ENCODE measurements at places on chromosomes 13 and 19.

- DNase-seq: no peak
Measured at GRCh38 chr13:45630791-45631190, 15.3 kb upstream of the ERICH6B start.

- no peak for DNase-seq
Measured at GRCh38 chr13:38914070-38914469, 76.6 kb downstream of the STOML3 start.

GRCh38 chr13:74077375-74077774 is 56.8 kb downstream of the KLF12 start:
- DNase-seq: no peak

- no peak for DNase-seq
Measured at GRCh38 chr13:33165787-33166186, 119.8 kb downstream of the STARD13 start.

- no peak for DNase-seq
Measured at GRCh38 chr19:688992-689391, 6.3 kb downstream of the PRSS57 start.

DNA sequence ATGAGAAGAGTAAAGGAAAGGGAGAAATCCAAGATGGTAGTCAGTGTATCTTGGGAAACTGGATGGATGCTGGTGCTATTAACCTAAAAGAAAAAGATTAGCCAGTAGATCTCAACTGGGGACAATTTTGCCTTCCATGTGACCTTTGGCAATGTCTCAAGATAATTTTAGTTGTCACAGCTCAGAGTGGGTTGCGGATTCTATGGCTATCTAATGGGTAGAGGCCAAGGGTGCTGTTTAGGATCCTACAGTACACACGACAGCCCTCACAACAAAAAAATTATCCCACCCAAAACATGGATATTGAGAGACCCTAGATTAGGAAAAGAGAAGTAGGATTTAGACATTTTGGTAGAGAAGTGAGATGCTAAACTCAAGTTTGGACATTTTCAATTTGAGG is 258.9 kb downstream of the GPC5 start:
- DNase-seq: no peak

DNA sequence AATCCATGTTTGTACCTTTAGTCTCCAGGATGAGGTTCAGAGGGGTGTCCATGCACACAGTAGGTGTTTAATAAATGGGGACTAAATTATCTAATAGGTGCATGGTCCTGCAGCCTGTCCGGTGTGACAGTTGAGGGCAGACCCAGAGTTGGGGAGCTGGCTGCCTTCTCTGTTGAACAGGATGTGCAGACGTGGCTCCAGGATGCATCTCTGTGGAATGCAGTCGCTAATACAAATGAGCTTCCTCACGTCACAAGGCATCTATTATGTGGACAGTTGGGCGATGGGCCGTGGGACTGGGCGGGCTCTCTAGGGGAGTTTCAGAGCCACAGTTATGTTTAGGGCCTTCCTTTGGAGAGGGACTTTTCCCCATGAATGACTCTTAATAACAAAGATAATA is 71.0 kb downstream of the SIPA1L3 start:
- DNase-seq: no peak

- DNase-seq: no peak
Measured at GRCh38 chr19:11164879-11165406, 9.4 kb upstream of the SPC24 start.

GRCh38 chr19:48295458-48295857 is 25.6 kb downstream of the ZNF114 start:
- DNase-seq: no peak

DNA sequence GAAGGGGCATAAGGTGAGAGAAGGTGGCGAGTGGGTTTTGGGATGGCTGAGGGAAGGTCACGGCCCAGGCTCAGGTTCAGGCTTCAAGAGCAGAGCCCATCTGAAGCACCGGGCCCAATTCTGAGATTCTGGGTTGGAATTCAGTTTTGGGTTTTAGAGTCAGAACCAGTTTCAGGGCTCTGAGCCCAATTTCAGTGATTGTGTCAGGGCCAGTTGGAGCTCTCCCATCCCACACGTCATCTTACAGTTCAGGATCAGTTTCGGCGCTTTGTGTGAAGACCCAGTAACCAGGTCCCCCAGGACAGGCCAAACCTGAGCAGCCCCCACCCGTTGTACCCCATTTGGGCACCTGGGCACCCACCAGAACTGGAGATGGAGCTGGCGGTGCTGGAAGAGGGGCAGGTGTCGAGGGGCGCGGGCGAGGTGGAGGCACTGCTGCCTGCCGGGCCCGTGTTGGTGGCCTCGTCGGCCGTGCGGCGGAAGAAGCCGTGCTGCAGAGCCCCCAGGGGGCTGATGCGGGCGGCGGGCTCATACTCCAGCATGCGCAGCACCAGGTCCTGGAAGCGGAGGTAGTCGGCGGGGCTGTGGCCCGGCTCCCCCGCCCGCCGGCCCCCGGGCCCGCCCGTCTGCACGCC is 7.5 kb downstream of the DYRK1B start:
- DNase-seq: no peak

- DNase-seq: no peak
Measured at GRCh38 chr19:55579766-55580621, 654 bp downstream of the ZNF579 start.

GRCh38 chr19:2631213-2631821 is 71.2 kb downstream of the GNG7 start:
- DNase-seq: no peak

- peak; percentile 24 for DNase-seq
Measured at GRCh38 chr13:72839831-72840426, 58.0 kb downstream of the PIBF1 start.

DNA sequence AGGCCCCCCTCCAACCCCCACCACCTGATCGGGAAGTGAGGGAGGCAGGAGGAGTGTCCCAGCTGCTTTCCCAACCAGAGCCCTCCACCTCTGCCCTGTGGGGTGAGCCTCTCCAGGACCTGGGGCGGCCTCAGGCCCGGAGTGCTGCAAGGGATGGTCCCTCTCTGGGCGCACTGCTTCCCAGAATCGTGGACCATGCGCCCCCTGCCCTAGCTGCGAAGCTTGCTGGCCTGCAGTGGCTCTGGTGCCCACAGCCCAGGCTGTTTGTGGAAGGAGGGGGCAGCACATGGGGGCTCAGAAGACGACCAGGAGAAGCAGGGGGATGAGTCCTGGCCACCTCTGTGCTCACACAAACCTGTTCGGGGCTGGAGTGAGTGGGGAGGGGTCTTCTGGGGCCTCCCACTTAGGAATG is 33.6 kb downstream of the CEBPG start:
- DNase-seq: no peak

- DNase-seq: no peak
Measured at GRCh38 chr19:1038978-1039645, 795 bp upstream of the ABCA7 start.

DNA sequence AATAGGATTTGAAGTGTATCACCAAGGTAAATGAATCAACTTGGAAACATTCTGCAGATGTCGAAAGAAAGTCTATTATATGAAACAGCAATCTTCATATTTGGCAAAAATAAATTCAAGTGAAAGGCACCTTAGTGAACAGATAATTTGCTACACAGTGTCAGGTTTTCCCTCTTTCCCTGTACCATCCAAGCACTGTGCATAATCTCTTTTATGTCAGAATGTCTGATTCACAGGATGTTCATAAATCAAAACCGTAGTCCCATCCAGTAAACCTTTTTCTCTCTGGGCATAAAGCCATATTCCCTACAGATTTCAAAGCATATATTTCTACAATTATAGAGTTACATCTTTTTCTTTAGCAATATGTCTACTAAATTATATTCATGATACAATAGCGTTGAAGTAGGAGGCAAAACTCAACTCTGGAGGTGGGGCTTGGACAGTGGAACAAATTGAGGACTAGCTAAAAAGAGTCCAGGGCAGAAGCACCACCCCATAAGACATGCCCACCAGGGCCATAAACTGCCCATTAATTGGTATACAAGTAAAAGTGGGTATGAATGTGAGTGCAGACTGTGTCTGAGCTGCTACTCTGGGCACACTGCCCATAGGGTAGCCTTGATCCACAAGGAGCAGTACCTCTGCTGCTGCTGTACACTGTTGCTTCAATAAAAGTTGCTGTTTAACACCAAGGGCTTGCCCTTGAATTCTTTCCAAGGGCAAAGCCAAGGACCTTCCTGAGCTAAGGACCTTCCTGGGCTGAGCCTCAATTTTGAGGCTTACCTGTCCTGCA is 72.1 kb upstream of the MYCBP2 start:
- no peak for DNase-seq

GRCh38 chr19:23075031-23075733 is 41.6 kb upstream of the ZNF730 start:
- DNase-seq: no peak

DNA sequence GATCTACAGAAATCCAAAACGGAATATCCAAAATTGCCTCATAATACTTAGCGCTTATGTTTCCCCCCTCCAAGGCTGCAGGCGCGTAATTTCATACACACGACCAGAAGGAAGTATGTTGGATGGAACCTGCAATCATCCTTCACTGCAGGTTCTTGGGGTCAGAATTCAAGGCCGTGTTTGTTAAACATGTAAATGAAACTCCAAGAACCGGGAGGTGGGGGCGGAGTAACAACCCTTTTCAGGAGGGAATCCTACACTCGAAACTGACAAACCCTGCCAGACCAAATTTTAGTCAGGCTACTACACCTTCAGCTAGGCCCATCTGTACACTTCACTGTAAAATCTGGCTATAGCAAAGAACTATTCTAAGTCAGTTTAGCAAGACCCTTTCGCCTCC is 1.3 kb downstream of the ZNF607 start:
- DNase-seq: no peak

GRCh38 chr19:52028780-52029123 is 573 bp upstream of the ZNF614 start:
- DNase-seq: no peak

- DNase-seq: no peak
Measured at GRCh38 chr13:67651908-67652465, 421.9 kb upstream of the PCDH9 start.

DNA sequence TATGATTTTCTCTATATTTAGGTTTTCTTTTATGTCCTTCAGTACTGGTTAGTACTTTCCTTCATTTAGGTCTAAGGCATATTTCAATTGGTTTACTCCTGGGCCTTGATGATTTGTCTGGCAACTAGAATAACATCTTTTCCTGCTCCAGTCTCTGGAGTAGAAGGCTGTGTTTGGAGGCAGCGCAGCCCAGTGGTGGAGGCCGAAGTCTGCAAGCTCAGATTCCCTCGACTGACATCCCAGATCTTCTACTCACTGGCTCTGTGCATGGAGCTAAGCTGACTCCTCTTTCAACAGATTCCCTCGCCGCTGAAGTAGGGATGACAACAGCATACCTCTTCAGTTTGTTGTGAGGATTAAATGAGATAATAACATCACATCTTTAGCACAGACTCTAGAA is 141.0 kb downstream of the RAP2A start:
- no peak for DNase-seq

DNA sequence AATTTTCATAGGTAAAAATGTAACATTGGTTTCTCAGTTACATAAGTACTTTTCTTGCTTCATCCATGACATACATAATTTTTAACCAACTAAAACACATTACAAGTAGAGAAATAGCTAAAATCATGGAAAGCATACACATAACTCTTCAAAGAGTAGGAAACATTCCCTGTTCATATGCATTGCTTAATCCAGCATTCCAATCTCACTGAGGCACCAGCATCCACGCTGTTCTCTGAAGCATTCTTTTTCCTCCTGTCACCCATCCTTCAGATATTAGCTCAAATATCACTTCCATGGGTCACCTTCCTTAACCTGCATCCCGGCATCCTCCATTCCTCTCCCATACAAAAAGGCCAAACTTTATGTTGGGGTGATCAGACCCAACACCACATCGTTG is 79.1 kb downstream of the ZNF254 start:
- no peak for DNase-seq

GRCh38 chr19:28843761-28844492 is 369.0 kb downstream of the UQCRFS1 start:
- DNase-seq: no peak

DNA sequence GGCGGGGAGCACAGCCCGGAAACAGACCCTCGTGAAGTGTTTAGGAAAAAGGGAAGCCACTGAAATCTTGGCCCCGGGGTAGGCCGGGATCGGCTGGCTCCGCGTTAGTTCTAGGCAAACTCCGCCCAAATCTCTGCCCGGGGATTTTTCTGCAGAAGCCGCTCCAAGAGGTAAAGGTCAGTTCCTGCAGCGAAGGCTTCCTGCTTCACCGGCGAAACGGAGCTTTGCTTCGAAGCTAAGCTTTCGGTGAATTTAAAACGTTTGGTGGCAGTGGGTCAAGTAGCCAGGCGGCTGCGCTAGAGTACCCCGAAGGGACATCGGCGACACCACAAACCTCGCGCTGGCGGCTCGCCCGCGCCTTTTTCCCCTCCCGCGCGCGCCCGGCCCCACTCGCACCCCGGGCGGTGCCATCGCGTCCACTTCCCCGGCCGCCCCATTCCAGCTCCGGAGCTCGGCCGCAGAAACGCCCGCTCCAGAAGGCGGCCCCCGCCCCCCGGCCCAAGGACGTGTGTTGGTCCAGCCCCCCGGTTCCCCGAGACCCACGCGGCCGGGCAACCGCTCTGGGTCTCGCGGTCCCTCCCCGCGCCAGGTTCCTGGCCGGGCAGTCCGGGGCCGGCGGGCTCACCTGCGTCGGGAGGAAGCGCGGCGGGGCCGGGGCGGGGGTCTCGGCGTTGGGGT is 441 bp downstream of the GJB2 start:
- DNase-seq: no peak

DNA sequence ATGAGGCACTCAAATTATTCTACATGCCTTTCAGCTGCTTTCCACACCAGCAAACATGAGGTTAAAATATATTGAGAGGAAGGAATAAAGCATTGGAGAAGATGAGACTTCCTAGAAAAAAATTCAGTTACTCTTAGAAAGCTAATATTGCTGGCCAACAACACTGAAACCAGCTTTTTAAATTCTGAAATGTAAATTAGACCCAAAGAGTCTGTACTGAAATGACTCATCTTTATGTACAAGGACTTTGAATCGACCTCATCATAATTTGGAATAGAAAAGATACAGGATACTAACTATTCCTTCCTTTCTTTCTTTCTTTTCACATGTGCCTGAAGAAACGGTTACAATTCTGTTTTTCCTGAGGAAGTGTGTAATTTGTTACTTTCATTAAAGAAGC is 6.5 kb upstream of the HSPH1 start:
- no peak for DNase-seq

DNA sequence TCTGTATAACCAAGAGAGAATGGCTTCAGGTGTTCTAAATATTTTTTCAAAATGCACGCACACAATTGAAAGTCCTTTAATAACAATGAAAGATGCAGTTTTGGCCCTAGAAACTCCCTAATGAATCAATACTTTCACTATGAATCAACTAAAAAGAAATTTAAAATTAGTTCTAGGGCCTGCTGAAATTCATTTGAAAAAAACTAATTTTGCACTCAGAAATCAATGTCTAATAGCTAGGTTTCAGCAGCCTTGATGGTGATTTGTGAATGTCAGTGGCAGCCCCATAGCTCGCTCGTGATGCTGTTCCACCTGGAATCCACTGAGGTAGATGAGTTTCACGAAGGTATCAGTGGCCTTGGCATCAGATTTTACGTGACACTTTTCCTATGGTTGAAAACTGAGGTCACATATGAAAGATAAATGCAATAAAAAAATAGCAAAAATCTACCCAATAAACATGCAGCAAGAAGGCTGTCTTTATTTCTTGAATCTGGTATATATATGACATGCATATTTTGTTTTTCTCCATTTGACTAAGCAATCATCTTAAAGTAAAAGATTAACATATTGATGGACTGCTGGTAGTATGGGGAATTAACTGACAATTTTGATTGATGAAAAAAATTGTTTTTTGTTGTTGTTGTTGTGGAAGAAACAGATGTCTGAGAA is 141.0 kb downstream of the AKAP11 start:
- DNase-seq: no peak

- DNase-seq: no peak
Measured at GRCh38 chr19:40144947-40145748, 46.1 kb upstream of the MAP3K10 start.
